Stomach (tissue), 19 donors: ENCODE measurements at places on chromosomes 5 and 9. TPM values are rescaled to one million over a fixed set of nuclear protein-coding genes. Genes with fewer than 3 reads are reported as not detected.

The WDR31 gene
- 1.3 TPM for total RNA-seq

The FOXD4L3 gene
- not detected for total RNA-seq

The HMCN2 gene
- total RNA-seq: 21.1 TPM

The ADAMTSL1 gene
- 40.6 TPM for total RNA-seq

- H3K36me3 ChIP-seq: no peaks in the 10 kb centered on the region
- H3K4me1 ChIP-seq: peaks cover 22% of the 10 kb centered on the region
- no peak for DNase-seq
- no peak overlapping the region for H3K4me3 ChIP-seq
Measured at GRCh38 chr5:10579536-10580521, 16.0 kb downstream of the ANKRD33B start.

DNA sequence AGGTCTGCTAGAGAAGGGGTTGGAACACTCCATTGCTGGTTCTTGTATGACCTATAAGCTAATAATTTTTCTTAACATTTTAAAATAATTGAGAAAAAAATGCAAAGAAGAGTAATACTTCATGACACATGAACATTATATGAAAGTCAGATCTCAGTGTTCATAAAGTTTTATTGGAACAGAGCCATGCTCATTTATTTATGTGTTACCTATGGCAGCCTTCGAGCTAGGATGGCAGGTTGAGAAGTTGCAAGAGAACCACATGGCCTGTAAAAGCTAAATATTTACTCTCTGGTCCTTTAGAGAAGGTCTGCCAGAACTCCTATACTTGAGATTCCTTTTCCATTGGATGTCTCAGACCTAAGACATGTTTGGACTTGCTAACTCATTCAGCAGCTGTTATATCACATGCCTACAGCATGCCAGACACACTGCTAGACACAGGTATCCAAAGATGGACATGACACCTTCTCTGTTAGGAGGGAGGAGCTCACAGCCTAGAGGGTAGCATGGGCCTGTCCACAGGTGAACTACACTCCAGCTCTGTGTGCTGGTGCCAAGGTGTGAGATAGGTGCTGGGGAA is 304.3 kb downstream of the ARHGAP26 start:
- DNase-seq: no peak
- H3K4me1 ChIP-seq: peaks cover 5% of the 10 kb centered on the region
- H3K36me3 ChIP-seq: no peaks in the 10 kb centered on the region
- no peak overlapping the region for H3K27ac ChIP-seq
- H3K4me3 ChIP-seq: no peak overlapping the region
- H3K27me3 ChIP-seq: no peaks in the 10 kb centered on the region

DNA sequence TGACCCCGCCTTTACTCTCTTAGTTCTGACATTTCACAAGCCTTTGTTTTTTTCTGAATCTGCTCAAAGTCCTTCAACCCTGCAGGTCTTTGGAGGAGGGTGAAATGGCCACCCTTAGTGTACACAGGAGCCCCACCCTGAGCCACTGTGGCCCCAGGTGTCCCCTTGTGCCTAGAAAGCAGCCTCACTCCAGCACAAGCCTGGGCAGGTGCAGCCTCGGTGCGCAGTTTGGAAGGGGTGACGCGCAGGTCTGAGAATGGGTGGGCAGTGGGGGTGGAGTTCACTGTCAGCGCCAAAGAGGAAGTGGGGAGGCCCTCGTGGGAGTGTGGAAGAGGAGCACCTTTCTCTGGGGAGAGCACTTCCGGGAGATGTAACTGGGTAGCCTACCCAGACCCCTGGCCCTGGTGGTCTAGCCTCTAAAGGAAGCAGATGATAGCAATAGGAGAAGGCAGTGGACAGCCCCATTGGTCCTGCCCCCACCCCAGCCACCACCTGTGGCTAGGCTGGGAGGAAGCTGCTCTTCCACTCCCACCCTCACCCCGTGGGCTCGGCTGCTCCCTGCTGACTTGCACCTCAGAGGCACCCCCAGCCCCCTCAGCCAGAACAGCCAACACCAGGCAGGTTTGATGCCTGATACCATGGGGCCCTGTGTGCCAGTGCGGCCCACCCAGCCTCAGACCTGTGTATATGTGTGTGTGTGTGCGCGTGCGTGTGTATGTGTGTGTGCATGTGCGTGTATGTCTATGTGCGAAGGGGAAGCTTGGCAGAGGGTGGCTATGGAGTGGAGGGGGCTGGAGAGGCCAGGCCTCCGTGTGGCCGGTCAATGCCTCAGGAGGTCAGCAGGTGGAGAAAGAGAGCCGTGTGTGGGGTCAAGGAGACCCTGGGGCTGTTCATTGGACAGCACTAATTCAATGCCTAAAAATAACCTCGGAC is 16.8 kb upstream of the DAB2IP start:
- DNase-seq: peak; percentile 72
- H3K4me3 ChIP-seq: no peak overlapping the region
- H3K27ac ChIP-seq: no peak overlapping the region
- H3K4me1 ChIP-seq: peaks cover 18% of the 10 kb centered on the region
- H3K36me3 ChIP-seq: no peaks in the 10 kb centered on the region
- H3K27me3 ChIP-seq: no peaks in the 10 kb centered on the region

DNA sequence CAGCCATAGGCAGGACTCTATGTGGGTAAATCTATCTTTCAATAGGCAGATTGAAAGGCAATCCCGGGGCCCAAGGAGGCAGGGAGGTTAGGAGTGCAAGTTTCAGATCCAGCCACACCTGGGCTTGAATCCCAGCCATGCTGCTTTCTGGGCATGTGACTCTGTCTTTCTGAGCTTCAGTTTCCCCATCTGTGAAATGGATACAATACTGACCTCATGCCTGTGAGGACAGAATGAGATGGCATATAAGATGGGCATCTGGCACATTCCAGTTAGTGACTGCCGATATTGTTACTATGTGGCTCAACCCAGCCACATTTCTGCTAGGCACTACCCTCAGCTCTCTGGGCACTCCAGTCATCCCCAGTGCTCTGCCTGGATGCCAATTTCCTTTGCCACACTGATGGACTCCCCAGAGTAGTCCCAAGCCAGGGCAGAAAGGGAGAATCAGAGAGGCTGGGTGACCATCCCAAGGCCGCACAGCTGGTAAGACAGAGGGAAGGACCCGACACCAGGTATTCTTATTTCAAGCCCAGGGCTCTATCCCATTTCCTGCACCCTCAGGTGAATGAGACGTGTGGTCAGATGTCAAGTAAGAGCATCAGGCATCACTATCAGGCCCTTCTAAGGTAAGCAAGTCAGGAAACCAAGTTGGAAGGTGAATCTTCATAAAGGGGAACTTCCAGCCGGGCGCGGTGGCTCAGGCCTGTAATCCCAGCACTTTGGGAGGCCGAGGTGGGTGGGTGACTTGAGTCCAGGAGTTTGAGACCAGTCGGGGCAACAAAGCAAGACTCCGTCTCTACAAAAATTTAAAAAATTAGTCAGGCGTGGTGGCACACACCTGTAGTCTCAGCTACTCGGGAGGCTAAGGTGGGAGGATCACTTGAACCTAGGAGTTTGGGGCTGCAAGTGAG is 38.7 kb downstream of the SH3PXD2B start:
- no peaks in the 10 kb centered on the region for H3K36me3 ChIP-seq
- no peaks in the 10 kb centered on the region for H3K27me3 ChIP-seq
- H3K27ac ChIP-seq: no peak overlapping the region

DNA sequence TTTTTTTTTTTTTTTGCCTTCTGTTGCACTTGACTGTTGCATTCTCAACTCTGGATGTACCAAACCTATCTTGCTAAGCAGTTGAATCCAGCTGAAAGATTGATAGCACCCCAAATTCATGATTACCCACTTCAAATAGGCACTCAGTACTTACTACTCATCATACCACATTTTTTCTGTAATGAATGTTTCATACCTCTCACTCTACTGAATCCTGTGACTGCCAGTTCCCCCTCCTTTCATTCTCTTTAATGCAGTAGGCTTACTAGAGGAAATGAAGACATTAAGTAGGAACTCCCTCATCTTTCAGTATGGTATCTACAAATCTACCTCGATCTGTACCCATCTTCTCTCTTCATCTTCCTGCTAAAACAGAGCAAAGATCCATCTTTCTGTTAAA is 6.8 kb downstream of the INVS start:
- DNase-seq: no peak
- peaks cover 57% of the 10 kb centered on the region for H3K36me3 ChIP-seq
